ENCODE measurements at places on chromosomes 3 and 15.

- peaks cover 4% of the 10 kb centered on the region for H3K36me3 ChIP-seq
- no peaks in the 10 kb centered on the region for H3K27me3 ChIP-seq
- peaks cover 15% of the 10 kb centered on the region for H3K4me1 ChIP-seq
Observed at GRCh38 chr15:100918690-100919480, at the start of gene LRRK1. Gene LRRK1 (plus strand): TSS chr15:100919357. CDS start chr15:100924633, 5,276 bp downstream.

DNA sequence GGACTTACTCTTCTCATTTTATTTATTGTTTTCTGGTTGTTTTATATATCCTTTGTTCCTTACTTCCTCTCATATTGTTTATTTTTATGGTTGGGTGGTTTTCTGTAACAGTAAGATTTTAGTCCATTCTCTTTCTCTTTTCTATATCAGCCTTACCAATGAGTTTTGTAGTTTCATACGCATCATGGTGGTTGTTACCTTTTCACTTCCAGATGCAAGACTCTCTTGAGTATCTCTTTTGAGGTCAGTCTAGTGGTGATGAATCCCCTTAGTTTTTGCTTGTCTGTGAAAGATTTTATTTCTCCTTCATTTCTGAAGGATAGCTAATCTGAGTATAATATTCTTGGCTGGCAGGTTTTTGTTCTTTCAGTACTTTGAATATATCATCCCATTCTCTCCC, 57.1 kb upstream of the MFGE8 start:
- H3K4me3 ChIP-seq, result no peak overlapping the region
- no peaks in the 10 kb centered on the region for H3K36me3 ChIP-seq
- H3K4me1 ChIP-seq, result no peaks in the 10 kb centered on the region
- no peak overlapping the region for H3K27ac ChIP-seq
- H3K27me3 ChIP-seq, result no peaks in the 10 kb centered on the region
- DNase-seq, result no peak

- no peak overlapping the region for H3K4me3 ChIP-seq
- no peak for DNase-seq
- no peaks in the 10 kb centered on the region for H3K36me3 ChIP-seq
Observed at GRCh38 chr3:21795152-21795837, 44.3 kb upstream of the ZNF385D start.

DNA sequence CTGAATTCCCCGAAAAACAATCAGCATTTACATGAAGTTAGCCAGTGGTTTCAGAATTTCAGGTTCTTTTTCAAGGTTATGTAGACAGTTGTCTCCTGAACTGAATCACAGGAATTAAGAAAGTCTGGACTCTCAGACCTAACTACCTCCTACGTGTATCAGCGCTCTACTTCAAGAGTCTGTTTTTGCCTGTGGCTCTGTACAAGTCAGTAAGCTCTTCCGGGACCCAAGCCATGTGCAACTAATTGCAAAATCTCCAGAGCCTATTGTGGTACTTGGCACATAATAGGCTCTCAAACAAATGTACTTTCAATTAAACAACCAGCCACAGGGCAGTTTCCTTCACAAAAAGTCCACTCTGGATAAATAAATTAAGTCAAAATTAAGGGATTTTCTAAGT, 414.2 kb downstream of the PDCD6IP start:
- H3K27me3 ChIP-seq, result no peaks in the 10 kb centered on the region
- H3K27ac ChIP-seq, result no peak overlapping the region
- H3K4me3 ChIP-seq, result no peak overlapping the region
- no peaks in the 10 kb centered on the region for H3K4me1 ChIP-seq
- no peak for DNase-seq
- H3K36me3 ChIP-seq, result no peaks in the 10 kb centered on the region

GRCh38 chr3:24100696-24101402, 155.8 kb downstream of the NR1D2 start:
- no peak for DNase-seq
- H3K27ac ChIP-seq, result no peak overlapping the region
- H3K4me1 ChIP-seq, result peaks cover 10% of the 10 kb centered on the region
- no peaks in the 10 kb centered on the region for H3K36me3 ChIP-seq
- no peaks in the 10 kb centered on the region for H3K27me3 ChIP-seq

DNA sequence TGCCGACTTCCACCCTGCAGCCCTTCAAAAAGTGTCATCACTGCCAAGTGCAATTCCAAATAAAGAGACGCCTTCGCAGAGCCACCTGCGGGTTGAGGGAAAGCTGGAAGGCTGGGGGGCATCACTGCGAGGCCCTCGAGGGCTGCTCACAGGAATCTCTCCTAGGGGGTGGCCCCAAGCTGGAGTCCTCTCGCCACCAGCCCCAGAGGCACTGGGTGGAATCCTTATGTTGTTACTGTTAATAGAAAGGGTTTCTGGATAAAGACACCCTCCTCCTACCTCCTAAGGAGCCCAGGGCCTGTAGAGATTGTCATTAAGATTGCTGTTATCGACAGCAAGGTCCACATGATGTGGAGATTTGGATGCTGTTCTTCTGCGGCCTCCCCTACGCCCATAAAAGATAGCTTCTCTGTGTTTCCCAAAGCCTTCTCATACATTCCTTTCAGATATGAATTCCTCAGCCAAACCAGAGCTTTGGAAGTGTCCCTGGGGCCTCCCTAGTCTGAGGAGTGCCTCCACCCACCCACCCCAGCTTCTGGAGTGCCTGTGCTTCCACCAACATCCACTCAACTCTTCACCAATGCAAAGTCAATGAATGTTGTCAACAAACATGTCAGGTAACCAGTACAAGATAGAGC, 512.7 kb downstream of the SHQ1 start:
- H3K4me3 ChIP-seq, result no peak overlapping the region
- no peak overlapping the region for H3K27ac ChIP-seq
- no peak for DNase-seq
- no peaks in the 10 kb centered on the region for H3K36me3 ChIP-seq
- H3K4me1 ChIP-seq, result peaks cover 20% of the 10 kb centered on the region

- H3K4me3 ChIP-seq, result peak overlapping the region; percentile 70
- peaks cover 10% of the 10 kb centered on the region for H3K36me3 ChIP-seq
- no peaks in the 10 kb centered on the region for H3K27me3 ChIP-seq
- peak overlapping the region; percentile 98 for H3K27ac ChIP-seq
Observed at GRCh38 chr3:190534386-190534785, 20.5 kb downstream of the IL1RAP start.

DNA sequence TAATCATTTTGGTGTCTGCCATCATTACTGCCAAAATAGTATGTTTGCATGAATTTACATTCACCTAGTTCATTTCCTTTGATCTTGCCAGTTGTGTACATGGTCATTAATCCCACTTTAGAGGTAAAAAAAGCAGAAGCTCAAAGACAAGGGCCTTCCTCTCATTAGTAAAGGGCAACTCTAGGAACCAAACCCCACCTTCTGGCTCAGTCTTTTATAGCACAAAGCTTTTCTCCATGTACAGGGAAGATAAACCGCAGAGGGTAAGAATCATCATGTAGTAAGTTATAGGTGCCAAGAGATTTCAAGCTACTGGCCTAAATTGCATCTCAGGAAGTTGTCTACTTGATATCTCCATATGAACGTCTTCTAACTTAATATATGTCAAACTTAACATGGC, 19.3 kb upstream of the SPG21 start:
- H3K36me3 ChIP-seq, result peaks cover 5% of the 10 kb centered on the region
- H3K27ac ChIP-seq, result no peak overlapping the region
- H3K27me3 ChIP-seq, result no peaks in the 10 kb centered on the region
- peaks cover 4% of the 10 kb centered on the region for H3K4me1 ChIP-seq
- H3K4me3 ChIP-seq, result no peak overlapping the region

All from keratinocyte (primary cell).